ENCODE measurements at places on chromosomes 3 and 15.

DNA sequence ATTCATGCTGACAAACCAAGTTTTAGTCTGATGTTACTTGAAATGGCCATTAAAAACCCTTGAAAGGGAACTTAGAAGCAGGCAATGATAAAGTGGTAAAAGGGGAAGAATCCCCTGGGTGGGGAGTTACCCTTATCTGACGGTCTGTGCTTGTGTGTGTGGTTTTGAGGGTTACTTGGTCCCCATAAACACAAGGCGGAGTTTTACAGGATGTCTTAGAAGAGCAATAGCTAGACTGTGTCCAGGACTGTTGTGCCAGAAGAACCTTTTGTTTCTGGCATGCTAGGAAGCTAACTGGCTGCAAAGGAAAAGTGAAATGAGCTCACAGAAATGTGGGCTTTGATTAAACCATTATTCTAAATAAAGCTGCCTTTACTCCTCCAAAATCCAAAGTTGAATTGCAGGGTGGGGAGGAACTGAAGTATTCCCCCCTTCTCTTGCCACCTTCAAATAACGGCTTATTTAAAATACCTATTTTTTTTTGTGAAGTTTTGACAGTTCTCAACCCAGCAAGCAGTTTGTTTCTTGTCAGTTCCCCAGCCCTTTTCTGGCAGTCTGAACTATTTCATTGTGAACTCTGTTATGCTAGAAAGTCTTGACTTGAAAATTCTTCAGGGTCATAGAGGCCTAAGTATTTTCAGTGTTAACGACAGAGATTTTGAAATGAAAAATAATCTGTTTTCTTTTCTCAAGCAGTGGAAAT, 443.5 kb downstream of the OTOL1 start:
- DNase-seq: peak; percentile 0

DNA sequence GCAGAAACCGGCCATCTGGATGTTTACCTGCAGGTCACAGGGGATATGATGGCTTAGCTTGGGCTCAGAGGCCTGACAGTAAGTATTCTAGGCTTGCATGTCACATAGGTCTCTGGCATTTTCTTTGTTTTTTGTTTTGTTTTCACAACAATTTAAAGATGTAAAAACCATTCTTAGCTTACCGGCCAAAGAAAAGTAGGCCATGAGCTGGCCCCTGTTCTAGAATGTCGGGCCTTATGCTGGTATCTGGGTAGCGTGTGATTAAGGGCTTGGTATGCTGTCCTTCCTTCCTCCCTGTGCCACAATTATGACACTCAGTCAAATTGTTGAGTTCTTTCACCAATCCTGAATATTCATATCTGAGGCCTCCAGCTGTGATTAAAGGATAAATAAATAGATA, 40.2 kb downstream of the C3orf85 start:
- no peak for DNase-seq

GRCh38 chr3:126753191-126754160, 49.4 kb downstream of the CHCHD6 start:
- DNase-seq: no peak

GRCh38 chr3:63493101-63493500, 159.4 kb upstream of the SNTN start:
- DNase-seq: no peak

GRCh38 chr3:11591391-11592282, 52.1 kb downstream of the VGLL4 start:
- DNase-seq: peak; percentile 43

DNA sequence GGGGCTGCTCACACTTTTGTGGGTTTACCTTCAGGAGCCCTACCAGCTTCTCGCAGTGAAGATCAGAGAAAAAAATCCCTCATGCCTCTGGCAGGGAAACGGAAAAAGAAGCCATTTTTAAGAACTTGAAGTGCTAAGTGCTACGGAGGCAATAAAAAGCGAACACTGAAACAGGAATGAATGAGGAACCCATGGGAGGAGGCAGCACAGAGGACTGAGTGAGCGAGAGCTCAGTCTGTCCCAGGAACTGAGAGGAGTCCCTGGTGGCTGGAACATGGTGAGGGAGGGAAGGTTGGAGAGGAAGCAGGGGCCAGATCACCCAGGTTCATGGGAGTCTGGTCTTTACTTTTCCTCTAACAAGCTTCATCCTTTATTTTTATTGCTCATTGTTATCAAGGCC, 228.1 kb upstream of the PROK2 start:
- DNase-seq: peak; percentile 32

DNA sequence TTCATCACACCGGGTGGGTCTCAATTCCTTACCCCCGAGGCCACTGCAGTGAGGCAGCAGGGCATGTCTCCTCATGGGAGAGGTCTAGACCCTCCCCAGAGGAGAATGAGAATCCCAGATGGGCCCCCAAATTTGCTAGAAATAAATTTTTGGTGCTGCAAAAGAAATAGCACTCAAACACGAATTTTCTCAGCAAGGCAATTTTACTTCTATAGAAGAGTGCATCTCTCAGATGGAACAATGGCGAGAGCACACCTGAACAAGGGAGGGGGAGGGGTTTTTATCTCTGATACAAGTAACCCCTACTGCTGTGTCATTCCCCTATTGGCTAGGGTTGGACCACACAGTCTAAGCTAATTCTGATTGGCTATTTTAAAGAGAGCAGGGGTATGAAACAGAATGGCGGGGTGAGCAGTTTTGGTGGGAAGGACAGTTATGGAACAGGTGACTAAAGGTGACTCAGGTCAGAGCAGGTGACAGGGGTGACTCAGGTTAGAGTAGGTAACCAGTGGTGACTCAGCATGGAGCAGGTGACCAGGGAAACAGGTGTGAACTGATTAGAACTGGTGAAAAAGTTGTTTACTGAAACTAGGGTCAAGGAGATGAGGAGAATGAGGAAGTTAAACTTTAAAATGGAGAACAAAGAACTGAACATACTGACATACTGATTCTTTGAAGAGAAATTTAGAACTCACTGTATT, 93.0 kb upstream of the WNT7A start:
- DNase-seq: no peak

GRCh38 chr3:11199902-11200845, 45.9 kb downstream of the HRH1 start:
- peak; percentile 41 for DNase-seq

DNA sequence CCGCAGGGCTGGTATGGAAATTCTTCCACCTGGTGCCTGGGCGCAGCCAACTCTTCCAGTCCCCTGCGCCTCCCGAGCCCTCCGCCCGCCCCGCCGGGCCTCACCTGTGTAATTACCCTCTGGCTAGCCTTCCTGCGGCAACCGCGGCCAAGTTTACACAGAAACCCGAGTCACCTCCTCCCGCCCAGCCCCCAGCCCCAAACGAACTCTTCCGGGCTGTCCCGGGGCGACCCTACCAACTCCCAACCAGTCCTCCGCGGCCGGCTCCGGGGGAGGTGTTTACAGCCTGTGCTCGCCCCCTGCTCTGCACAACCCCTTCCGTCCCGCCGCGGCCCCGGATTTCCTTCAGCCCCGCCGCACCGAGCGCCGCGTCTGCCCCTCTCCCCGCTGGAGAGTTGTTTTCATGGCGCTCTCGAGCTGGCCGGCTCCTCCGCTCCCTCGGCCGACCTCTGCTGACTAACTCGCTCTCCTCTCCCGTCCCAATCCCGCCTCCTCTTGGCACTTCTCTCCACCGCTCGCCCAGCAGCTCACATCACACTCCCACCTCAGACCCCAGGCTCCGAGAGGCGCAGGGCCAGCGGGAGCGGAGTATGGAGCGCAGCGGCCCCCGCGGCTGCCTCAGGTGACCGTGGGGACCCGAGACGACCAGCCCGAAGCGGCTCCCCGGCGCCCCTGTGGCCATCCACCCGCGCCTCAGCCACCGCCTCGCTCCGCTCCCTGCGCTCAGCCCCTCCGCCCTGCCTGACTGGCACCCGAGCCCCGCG, 538 bp downstream of the ATOSA start:
- DNase-seq: peak; percentile 29

- DNase-seq: no peak
These were observed 212.8 kb downstream of the ADAMTSL3 start for GRCh38 chr15:83866692-83867091.

- no peak for DNase-seq
These were observed 27.5 kb downstream of the MASP1 start for GRCh38 chr3:187264021-187264420.
